ENCODE measurements at places on chromosomes 1 and 21.

DNA sequence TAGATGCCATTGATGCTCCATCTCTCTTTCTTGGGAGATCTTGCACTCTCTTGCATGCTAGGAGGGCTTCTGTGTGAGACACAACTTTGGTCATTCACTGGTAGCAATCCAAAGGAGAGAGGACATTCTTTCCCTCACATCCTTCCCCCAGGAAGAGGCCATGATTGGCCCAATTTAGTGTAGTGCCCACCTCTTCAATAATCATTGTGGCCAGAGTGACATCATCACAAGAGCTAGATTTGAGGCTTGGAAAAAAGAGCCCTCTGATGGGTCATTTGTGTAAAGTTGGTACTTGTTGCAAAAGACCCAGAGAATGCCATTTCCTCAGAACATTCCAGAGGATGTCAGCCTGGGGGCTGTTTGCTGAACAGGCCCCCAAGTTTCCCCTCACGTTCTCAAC, 30.2 kb downstream of the S100A6 start:
- no peak for DNase-seq

DNA sequence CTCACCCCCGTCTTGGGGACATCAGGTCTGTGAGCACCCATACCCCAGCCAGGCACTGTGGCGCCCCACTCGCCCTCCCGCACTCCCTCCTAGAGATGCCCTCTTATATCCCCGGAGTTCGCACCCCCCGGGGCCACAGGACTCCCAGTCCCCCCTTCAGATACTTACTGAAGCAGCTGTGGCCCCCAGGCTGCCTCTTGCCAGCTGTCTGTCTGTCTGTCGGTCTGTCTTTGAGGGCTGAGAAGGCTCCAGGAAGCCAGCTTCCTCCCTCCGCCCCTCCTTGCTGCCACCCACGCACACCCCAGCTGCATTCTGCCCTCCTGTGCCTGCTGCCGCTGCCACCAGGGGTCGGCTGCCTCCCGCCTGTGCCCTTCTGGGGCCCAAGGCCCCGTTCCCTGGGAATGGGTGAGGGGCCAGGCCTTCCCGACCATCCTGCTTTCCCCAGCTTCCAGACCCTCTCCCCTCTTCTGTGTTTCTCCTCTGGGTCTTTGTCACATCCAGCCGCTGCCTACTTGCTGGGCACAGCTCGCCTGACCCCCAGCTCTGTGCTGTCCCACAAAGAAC, at the start of gene PTPN7:
Gene PTPN7 (minus strand): TSS at position 226 of the 564 bp plus-strand sequence. CDS start 1,200 bp downstream, outside the sequence.
- no peak for DNase-seq

- DNase-seq: no peak
Measured at GRCh38 chr21:44955798-44956175, 16.0 kb downstream of the SLX9 start.

DNA sequence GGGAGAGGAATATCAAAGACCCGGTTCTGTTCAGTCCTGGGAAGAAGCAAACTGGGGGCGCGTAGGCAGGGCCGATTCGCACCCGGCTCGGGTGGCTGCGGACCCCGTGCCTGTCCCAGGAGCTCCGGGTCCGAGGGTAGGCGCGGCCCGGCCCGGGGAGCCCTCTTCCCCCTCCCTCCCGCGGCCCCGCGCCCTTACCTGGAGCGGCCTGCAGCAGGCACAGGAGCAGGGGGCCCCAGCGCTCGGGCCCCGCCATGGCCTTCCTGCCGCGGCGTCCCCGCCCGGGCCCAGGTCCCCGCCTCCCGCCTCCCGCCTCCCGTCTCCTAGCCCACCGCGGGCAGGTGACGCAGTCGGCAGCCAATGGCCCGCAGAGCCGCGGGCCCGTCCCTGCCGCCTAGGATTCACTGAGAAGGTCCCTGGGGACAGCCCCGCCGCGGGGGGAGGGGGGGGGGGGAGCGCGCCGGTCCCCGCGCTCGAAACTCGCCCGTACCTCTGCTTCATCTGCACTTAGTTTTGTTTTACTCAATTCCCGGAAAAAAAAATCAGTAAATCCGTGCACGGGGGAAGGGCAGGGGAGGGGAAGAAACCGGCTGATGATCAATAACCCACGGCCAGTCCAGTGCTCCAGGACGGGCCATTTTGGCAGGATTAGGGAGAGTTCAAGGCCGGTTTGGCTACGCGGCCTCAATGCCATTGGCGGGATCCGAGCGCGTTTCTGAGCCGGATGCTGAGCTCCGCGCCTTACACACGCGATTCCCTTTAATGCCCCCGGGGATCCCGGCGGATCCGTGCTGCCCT, at the start of gene IFNLR1:
Gene IFNLR1 (minus strand): TSS at position 297 of the 798 bp plus-strand sequence. CDS start 41 bp downstream, at position 256.
- peak; percentile 4 for DNase-seq

GRCh38 chr1:77927414-77927813, 39.0 kb downstream of the NEXN start:
- DNase-seq: no peak

- no peak for DNase-seq
Measured at GRCh38 chr1:169782596-169782995, 12.1 kb downstream of the METTL18 start.

- DNase-seq: no peak
Measured at GRCh38 chr21:37647781-37648180, 268.5 kb downstream of the KCNJ6 start.

DNA sequence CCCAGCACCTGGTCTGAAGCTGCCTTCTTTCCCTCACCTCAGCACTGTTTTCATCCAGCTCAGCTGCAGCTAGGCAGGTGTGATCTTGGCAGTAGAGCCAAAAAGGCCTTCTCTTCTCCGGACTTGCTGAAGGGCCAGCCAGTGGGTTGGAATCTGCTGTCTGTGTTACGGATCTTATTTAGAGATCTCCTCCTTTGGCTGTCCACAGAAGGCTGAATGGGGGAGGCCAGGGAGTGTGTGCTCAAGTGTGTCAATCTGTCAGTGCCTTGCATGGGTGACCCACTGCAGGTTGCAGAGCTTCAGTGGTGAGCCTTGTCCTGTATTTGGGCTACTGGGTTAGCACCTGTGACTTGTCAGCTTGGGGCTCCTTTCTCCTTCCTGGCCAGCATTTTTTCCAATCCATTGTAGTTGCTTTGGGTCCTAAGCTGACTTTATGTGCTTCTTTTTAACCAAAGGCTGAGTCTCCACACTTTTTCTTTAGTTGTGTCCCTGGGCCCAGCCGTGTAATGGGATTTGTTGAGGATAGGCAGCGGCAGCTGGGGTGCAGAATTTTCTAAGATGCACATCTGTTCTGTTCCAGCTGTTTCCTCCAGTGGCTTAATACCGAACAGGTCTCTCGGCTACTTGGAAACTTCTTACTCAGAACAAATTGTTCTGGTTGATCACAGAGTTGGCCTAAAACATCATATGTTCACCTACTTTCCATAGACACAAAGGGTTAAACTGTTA, 126.8 kb downstream of the PEX14 start:
- no peak for DNase-seq

GRCh38 chr1:15956150-15956549, 19.8 kb downstream of the ZBTB17 start:
- no peak for DNase-seq

- DNase-seq: no peak
Measured at GRCh38 chr1:10515301-10515975, 40.7 kb downstream of the PEX14 start.

- DNase-seq: no peak
Measured at GRCh38 chr1:221987860-221988520, 246.1 kb upstream of the DUSP10 start.

- no peak for DNase-seq
Measured at GRCh38 chr1:36463463-36463802, 751 bp downstream of the MRPS15 start.

GRCh38 chr1:11729498-11730428, 6.2 kb upstream of the AGTRAP start:
- DNase-seq: no peak

DNA sequence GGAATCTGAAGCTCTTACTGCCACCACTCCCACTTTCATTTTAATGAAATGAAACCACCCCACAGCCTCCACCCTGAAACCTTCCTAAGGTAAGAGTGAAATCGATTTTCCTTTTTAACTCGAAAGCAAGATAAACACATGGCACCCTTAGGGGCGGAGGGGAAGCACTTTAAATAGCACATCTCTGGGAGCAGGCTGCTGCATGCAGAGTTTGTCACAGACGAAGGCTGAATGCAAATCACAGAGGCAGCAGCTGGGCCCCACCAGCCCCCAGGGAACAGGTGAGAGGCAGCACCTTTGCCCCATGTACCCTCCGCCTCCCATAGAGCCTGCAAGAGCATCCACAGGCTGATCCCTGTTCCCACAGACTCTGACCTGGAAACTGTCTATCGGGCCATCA, 60.0 kb upstream of the GRIK3 start:
- DNase-seq: no peak

- DNase-seq: peak; percentile 40
Measured at GRCh38 chr1:62384276-62385005, 52.4 kb upstream of the USP1 start.

DNA sequence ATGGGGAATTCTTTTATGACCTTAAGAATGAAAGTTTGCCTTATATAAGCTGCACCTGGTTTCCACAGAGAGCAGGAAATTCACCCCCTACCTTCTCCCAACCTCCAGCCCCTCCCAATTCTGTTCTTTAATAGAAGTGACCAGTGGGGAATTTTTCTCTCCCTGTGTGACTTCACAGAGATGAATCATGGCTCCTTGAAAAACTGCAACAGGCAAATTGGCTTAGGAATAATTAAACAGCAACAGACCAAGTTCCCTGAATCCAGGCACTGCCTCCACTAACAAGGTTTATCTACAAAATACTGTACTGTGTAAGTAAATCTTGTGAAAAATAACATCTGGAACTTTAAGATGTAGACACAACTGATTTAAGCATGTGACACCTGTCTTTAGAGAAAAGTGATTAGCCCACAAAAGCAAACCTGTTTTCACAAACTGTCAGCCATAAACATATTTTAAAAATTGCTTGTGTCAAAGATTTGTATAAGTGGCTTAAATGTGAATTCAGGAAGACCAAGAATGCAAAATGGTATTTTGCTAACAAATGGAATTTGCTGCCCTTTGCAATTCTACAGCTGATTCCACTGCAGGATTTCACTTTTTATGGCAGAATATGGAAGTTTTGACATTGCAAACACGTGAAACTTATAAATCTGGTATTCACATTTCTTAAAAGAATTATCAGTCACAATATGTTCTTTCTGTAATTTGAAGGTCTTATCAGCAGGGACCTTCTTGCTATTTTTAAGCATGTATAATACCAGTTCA, 54.0 kb downstream of the ALG14 start:
- DNase-seq: no peak

GRCh38 chr1:47779613-47780012, 217.6 kb downstream of the TRABD2B start:
- no peak for DNase-seq

- DNase-seq: no peak
Measured at GRCh38 chr1:26748351-26748750, 39.4 kb upstream of the PIGV start.

DNA sequence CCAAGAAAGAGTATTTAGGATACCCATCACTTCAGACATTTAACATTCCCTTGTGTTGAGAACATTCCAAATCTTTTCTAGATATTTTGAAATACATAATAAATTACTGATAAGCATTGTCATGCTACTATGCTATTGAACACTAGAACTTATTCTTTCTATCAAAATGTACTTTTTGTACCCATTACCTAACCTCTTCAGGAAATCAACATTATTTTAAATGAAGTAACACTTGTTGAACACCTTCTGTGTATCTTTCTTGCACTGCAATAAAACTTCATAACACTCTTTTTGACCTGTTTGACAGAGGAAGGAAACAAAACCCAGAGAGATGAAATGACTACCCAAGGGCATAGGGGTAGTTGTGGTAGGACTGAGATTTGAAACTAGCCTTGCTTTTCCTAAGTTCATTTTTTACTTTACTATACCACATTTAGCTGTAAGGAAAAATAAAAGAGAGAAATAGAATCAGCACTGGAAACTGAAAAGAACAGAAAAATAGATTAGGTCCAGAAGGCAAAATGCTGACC, 99.4 kb downstream of the UCHL5 start:
- DNase-seq: no peak

GRCh38 chr21:32056791-32057190, 184.0 kb downstream of the HUNK start:
- DNase-seq: no peak

All from hippocampal formation (tissue), 2 donors.